K562 (cell line): ENCODE measurements at places on chromosomes 4 and X.
A peak's percentile ranks its signal among the peaks of the same experiment; 100 is the strongest.

- DNase-seq = no peak
These were observed 227.7 kb downstream of the VEGFC start for GRCh38 chr4:176565049-176565448.

GRCh38 chrX:115362334-115363095 lies 73.0 kb downstream of the LUZP4 start:
- DNase-seq = no peak

DNA sequence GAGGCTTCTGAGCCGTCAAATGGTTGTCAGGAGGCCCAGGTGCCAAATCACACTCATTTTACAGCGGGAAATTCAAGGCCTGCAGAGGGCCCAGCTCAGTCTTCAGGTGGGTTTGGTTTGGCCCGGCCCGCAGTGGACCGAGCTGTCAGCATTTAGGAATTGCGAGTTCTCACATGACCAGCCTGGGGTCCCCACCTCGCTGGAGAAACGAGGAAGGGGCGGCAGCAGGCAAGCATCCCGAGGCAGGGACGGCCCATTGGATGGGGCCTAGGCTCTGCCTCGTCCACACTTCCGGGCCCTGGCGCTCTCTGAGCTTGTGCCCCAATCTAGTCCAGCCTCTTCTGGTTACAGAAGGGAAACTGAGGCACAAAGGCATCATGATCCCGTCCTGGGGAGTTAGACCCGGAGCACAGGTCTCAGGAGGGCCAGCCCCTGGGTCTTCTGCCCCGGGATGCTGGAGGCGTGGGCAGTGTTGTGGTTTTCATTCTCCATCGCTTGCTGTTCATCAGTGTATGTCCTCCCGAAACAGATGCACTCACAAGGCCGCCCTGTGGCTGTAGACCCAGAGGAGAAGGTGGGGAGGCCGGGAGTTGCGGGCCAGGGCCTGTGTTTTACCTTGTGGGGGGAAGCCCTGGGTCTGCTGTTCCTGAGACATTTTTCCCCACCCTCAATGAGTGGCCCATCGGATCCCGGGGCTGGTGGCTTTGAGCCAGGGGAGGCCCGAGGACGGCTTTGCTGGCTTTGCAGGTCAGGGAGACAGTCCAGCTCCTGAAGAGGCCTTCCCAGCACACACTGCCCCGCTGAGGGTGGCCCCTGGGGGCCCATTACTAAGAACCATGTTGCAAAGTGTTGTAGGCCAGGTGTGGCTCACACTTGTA lies 8.9 kb downstream of the PSAPL1 start:
- no peak for DNase-seq

DNA sequence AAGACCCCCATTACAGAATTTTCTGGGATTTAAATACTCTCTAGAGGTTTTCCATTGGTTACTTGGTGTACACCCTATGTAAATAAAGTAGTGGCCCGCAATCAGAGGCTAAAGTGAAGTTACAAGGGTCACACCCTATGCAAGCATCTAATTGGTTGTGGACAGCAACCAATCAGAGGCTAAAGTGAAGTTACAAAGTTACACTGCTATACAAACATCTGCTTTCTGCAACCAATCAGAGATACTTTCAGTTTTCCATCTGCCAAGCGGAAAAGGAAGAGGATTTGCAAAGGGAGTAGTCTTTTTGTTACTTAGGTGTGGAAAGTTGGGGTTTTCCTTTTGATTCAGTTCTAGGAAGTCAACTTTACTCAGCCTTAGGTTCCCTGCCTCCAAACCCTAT lies 2.0 kb upstream of the ATRX start:
- no peak for DNase-seq

DNA sequence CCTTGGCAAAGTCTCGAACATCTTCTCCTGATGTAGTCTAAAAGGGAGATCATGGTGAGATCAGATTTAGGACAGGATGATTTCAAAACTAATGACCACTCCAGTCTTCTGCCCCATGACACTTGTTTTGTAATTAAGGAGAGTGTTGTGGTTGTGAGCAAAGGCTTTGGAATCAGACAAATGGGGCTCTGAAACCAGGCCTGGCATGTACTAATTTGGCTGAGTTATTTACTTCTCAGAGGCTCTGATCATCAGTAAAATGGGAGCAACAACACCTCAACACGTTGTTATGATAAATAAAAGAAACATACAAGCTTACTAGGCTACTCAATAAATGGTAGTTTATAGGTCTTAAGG lies 106.9 kb upstream of the FTHL17 start:
- DNase-seq = no peak

DNA sequence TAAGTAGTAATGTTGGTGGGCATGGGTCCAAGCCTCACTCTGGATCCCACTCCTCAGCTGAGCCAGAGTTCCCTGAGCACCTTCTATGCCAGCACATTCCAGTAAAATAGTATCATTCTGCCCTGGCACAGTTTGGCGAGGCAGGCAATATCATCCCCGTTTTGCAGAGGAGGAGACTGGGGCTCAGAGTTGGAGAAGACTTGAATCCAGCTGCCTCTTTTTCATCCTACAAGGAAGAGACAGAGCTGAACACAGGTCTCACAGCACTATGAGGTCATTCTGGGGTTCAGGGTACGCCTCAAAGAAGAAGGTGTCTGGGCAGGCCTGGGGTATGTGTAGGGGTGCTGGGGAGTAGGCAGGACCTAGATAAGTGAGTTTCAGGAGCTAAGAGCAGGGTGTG lies 103.9 kb upstream of the STX18 start:
- DNase-seq = no peak

DNA sequence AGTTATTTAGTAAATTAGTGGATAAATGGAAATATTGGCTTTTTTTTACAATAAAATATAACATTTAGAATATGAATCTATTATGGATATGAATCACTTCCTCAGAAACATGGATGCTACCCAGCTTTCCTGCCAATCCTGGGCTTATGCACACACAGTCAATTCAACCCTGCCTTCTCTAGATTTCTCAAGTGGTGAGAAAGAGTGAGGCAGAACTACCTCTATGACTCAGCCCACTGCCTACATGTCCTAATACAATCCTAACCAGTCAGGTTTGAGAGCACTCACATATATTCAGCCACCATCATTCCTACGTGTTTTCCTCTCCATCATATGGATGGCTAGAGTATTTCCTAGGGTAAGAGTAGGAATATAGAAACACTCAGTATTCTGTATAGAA lies 91.1 kb upstream of the ANKRD50 start:
- no peak for DNase-seq

GRCh38 chrX:40514376-40514775 lies 66.4 kb upstream of the ATP6AP2 start:
- DNase-seq = no peak

DNA sequence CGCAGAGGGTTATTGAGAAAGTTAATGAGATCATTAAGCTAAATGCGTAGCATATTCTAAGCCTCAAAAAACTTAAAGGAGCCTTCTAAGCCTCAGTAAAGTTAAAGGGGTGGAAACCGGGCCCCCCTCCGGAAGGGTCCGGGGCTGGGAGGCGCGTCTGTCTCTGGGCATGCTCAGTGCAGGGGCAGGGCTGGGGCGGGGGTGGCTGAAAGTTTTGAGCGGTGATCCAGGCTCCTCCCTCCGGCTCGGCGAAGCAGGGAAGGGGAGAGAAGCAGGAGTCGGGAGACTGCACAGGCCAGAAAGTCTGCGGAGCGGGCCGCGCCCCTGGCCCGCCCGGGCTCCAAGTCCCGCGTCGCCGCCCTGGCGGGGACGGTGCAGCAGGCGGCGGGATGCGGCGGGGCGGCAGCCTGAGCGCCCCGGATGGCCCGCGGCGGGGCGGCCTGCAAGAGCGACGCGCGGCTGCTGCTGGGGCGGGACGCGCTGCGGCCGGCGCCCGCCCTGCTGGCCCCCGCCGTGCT lies at the start of gene EVC:
EVC (plus strand) TSS at position 241 of the 518 bp plus-strand sequence; CDS start at position 421, 180 bp downstream.
- peak; percentile 73 for DNase-seq

DNA sequence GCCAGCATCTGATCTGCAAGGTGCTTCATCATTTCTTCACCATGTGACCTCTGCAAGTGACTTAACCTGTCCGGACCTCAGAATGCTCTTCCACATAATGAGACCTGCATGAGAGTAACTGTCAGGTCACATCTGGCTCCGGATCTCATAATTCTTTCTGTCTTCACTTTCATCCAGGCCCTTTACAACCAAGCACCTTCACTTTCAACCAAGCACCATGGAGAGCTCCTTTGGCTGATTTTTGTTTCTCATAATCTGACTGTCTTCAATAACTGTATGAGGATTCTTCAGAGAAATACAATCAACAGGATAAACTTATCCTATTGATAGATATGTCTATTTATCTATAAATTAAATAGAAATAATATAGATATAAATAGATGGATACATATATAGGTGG lies 148.1 kb downstream of the VCX3A start:
- DNase-seq = no peak

DNA sequence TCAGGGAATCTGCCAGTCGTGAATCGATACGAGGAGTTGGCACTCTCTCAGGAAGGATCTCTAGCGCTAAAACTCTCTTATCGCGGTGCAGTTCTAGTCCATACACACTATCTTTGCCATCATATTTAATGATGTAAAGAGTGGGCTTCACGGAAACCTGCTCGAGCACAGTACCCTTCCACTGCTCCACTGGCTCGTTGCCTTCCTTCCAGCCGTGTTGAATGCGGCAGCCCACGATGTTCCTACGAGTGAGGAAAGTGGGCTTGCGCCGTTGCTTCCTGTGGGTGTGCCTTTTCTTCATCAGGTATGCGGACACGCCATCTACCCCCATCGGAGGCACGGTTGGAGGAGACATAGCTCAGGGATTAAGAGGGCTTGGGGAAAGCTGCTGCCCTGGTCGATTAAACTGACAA lies 661 bp downstream of the SPIN4 start:
- DNase-seq = peak; percentile 5

- DNase-seq = no peak
These were observed 38.6 kb downstream of the ING2 start for GRCh38 chr4:183543435-183543834.
